ENCODE measurements at places on chromosomes 6 and 20.

- peak; percentile 25 for DNase-seq
These were observed 20.5 kb downstream of the CLVS2 start for GRCh38 chr6:123016431-123017103.

GRCh38 chr6:39934131-39934757, at the start of gene MOCS1:
Gene MOCS1, minus strand, starts transcription at chr6:39934462. Its CDS starts 45 bp downstream, at chr6:39934417.
- peak; percentile 45 for DNase-seq

- DNase-seq: no peak
These were observed 669.5 kb downstream of the MAFB start for GRCh38 chr20:40019510-40019909.

DNA sequence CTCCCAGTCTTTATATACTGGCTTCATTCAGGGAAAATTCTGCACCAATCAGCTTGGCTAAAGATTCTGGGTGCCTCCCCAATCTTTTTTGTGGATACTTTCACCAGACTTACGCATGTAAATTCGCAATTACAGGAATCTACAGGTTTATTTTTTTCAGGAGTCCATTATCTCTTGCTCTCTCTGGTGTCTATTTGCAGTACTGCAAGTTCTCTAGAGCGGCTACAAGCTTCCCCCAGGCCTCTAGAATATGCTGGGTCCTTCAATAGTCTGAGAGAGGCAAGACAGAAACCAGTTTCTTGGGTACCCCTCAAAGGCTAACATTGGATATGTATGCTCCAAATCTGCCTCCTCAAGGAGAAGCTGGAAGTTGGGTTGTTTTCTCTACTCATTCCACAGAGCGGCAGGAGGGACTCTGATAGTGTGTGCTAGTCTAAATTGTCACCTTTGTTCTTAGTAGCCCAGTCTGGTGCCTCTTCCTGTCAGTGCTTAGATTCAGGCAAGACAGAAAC, 58.5 kb downstream of the SUN5 start:
- DNase-seq: no peak

- no peak for DNase-seq
These were observed 59.5 kb upstream of the ARMH2 start for GRCh38 chr6:24858177-24858653.

DNA sequence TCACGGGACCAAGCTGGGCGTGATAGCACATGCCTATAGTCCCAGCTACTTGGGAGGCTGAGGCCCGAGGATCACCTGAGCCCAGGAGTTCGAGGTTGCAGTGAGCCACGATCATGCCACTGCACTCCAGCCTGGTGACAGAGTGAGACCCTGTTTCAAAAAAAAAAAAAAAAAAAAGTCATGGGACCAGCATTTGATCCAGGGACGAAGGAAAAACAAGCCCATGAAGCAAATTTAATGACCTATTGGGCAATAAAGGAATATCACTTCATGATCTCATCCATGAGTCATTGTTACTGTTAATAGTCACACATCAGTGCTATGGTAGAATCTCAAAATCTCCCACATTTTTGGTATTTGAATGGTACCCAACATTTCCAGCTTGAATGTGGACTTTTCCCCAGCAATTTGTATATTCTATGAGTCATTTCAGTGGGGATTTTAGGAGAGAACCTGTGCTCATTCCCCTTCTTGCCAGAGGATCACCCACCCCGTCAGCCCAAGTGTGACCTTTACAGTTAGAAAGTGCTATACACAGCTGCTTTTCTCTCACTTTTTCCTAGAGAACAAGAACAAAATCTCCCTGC, 8.5 kb upstream of the SOD2 start:
- DNase-seq: no peak

GRCh38 chr20:47334022-47334551, 22.4 kb downstream of the ZMYND8 start:
- DNase-seq: no peak

DNA sequence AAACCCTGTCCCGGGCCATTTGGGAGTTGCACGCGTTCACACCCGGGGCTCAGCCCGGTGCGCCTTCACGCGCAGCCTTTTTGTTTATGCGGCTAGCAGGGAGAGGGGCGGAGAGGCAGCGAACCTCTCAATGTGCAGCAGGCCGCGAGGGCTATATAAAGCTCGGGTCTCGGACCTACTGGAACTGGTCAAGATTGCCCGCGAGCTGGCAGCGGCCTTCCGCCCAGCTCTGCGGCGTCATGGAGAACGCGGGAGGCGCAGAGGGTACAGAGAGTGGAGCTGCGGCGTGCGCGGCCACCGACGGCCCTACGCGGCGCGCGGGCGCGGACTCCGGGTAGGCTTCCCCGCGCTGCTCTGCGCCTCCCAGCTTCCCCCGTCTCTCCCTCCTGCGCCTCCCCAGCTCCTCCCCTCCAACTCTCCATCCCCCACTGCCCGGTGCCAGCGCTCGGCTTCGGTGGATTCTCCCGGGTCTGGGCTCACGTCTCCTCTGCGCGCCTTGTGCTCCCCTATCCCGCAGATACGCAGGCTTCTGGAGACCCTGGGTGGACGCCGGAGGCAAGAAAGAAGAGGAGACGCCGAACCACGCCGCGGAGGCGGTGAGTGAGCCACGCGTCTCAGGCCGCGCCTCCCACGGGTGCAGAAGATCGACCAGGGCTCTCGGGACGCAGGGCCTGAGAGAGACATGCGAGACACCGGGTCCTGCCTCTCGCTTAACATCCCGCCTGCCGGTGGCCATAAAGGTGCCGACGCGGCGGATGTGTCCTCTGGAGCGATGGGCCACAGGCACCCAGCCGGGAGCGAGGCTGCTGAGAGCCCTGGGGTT, at the start of gene RIPPLY2:
Gene RIPPLY2 (plus strand): TSS at position 183 of the 823 bp plus-strand sequence. CDS start 57 bp downstream, at position 240.
- peak; percentile 72 for DNase-seq

GRCh38 chr6:56555438-56555872, 87.2 kb downstream of the DST start:
- no peak for DNase-seq

- DNase-seq: peak; percentile 34
These were observed 149.9 kb downstream of the MMS22L start for GRCh38 chr6:97133067-97133466.

- DNase-seq: no peak
These were observed 21.8 kb downstream of the HMGCLL1 start for GRCh38 chr6:55557146-55557545.

- DNase-seq: no peak
These were observed 122.1 kb upstream of the SPACA1 start for GRCh38 chr6:87925373-87926060.

GRCh38 chr6:37732688-37733087, 35.0 kb upstream of the MDGA1 start:
- no peak for DNase-seq

DNA sequence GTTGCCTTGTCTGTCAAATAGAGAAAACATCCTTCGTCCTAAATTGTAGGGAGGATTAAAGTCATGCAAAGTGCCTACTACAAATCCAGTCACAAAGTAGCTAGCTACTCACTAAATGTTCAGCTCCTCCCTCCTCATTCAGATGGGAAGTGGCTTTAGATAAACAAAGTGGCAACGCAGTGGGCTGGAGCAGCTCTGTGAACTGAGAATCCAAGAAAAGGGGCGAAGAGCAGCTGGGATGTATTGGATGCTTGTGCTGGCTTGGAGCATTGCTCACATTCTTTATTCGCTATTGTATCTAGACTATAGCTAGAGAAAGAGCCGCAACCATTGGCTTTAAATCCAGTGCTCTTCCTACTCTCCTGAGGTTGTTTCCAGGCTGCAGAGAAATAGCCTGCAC, 10.3 kb downstream of the MOG start:
- no peak for DNase-seq

- no peak for DNase-seq
These were observed 7.3 kb downstream of the EDN1 start for GRCh38 chr6:12297363-12298016.

DNA sequence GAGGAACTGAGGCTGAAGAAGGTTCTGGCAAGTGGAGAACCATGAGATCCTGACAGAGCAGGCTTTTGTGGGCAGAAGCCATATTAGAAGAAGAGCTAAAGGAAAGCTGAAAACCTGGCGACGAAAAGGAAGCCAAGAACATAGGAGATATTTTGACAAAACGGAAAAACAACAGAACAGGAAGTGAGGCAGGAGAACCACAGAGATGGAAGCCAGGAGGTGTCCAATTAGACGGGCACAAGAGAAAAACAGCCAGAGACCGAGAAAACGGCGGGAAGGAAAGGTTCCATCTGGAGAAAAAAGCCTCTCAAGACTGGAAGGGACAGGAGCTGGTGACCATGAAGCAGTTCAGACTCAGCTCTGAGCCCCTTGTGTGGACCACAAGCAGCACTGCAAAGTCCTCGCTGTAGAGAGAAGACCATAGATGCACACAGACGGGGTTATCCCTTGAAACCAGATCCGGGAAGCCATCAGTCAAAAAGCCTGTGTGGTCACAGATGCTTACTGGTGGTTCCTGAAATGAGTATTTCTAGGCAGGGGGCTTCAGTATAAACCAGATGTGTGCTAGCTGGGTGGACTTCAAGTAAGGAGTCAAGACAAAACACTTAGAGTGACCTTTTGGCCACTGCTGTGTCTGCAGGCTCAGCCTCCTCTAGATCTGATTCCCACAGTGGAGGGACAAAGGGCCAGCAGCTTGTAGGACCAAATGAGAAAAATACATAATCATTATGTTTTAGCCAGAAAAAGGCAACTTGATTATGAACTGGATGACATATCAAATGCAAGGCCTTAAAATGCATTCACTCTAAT, 30.7 kb downstream of the SSR1 start:
- no peak for DNase-seq

Measured in amygdala (tissue), 56 donors.